Cerebellum (tissue), 4 donors: ENCODE measurements at places on chromosomes 12 and 14.

- DNase-seq: no peak
These were observed 93.4 kb downstream of the C12orf75 start for GRCh38 chr12:105423921-105424320.

GRCh38 chr12:74227846-74228545, 309.6 kb upstream of the ATXN7L3B start:
- DNase-seq: no peak

DNA sequence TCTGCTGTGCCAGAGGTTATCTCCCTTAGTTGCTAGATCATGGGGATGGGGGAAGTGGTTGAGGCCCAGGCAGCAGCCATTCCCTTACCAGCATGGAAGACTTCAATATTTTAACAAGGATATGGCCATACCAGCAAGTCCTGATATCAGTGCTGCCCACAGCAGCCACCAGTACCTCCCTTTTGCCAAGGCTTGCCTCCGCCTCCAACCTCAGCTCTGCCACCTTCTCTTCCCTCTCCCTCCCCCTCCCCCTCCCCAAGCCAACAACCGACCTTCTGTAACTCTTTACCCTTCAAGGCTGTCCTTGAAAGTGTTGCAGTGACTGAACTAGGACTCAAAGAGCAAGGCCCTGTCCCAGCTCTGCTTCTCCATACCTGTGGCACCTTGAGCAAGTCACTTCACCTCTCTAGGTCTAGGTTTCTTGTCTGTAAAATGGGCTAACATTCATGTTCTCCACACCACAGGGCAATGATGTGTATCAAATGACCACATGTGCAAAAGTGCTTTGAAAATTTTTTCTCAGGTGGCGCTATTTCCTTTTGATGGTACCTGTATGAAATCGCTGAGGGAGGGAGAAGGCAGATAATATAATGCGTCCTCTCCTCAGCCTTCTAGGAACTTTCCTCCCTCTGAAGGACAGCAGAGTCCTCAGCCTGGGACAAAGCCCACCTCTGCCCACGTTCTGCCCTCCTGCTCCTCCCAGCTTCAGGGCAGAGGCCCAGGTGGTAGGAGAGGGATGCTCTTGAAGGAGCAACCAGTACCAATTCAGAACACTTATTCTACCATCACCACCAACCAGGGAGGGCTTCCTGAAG, 14.7 kb downstream of the PLEKHG6 start:
- DNase-seq: no peak

DNA sequence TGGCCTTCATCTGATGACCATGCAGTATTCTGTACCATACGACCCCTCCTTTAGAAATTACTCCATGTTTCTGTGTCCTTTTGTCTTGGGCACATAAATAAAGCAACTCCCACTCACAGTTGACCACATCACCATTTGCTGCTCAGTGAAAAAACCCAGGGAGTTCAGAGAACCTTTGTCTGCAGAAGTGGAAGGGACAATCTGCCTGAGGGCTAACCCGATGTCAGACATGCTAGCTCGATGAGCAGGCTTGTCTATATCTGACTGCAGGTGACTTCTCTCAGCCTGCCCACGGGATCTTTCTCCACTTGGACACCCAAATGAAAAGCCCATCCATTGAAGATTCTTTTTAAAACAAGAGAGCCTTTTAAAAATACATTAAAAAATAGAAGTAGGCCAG, 45.7 kb upstream of the GRIP1 start:
- DNase-seq: no peak

DNA sequence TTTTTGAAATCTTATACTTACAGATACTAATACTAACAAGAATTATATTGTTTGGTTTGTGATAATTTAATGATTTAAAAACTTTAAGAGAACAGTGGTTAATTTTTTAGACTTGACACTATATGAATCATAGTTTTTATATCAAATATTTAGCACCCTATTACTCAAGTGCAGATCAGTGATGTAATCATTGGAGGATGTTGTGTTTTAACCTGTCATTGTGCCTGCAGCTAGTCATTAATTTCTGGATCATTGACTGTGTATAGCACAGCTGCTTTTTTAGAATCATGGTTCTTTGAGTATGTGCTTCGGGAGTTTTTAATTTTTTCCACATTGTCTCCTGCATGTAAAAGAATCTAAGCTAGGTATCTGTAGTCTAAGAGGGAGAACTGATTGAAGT, 17.3 kb downstream of the ARID4A start:
- no peak for DNase-seq

GRCh38 chr12:127636882-127637281, 630.1 kb upstream of the TMEM132C start:
- no peak for DNase-seq

- DNase-seq: no peak
These were observed 42.1 kb downstream of the CCDC85C start for GRCh38 chr14:99561864-99562263.

DNA sequence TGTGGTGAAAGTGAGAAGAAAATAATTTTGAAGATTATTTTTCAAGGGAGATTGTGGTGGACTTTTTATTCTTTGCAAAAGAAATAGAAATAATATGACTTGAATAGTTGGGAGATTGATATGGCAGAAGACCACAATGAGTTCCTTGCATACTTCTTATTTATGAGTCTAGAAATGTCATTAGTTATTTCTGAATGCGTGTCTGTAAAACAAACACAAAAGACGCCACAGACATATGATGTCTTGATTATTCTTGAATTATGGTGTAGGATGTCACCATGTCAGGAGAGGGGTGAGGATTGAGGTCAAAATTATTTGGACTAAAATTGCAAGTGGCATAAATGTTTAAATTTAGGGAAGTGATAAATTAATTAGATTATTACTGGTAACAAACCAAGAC, 440.7 kb upstream of the PDE3A start:
- no peak for DNase-seq

DNA sequence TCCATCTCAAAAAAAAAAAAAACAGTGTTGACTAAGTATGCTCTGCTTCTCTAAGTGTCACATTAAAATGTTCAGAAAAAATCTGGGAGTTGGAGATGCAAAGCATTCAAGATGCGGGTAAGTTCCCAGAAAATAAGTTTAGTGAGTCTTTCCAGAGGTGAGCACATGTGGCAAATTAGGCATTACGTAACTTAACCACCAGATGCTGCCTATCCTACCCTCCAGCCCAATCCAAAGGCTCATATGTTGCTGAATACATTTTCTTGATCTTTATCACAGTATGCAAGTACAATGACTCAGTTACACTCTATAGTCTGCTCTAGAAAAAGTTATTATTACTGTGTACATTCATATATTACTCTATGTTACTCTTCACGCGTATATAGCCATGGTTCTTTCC, 3.6 kb downstream of the SLC2A14 start:
- DNase-seq: no peak

DNA sequence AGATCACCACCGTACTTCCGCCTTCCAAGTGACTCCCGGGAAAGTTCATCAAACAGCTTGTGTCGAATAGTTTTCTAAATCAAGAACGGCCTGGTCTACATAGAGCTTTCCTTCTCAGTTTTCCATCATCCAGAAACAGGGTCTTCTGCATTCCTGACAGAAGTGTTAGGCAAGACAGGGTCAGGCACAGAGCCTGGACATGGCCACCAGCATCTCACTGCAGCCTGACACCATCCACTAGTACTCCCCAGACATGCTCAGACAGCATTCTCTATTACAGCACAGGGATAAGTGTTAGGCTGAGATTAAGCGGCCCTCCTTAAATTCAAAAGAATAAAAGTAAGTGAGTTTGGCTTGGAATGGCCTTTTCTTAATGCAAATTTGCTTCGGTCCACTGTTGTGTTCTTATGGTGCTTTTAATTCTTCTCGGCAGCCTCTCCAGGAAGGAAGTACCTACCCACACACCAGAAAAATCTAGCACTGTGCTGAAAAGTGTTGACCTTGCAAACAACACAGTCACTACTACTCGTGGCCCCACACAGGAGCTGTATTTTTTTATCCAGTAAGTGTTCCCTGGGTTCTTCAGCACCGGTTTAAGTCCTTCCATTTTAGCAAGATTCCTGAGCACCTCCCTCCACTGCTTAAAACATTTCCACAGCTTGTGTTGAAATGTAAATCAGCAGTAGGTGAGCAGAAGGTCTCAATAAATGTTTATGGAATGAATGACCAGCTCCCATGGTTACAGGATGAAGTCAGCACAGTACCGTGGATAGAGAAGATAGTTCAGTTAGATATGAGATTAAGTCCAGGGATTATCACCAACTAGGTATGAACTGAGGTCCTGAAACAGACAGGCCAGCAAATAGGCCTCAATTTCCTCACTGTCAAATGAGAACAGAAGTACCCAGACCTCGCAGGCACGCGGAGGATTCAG, 44.1 kb downstream of the SETD3 start:
- no peak for DNase-seq

- no peak for DNase-seq
These were observed 14.5 kb downstream of the RNASE3 start for GRCh38 chr14:20905676-20906075.

DNA sequence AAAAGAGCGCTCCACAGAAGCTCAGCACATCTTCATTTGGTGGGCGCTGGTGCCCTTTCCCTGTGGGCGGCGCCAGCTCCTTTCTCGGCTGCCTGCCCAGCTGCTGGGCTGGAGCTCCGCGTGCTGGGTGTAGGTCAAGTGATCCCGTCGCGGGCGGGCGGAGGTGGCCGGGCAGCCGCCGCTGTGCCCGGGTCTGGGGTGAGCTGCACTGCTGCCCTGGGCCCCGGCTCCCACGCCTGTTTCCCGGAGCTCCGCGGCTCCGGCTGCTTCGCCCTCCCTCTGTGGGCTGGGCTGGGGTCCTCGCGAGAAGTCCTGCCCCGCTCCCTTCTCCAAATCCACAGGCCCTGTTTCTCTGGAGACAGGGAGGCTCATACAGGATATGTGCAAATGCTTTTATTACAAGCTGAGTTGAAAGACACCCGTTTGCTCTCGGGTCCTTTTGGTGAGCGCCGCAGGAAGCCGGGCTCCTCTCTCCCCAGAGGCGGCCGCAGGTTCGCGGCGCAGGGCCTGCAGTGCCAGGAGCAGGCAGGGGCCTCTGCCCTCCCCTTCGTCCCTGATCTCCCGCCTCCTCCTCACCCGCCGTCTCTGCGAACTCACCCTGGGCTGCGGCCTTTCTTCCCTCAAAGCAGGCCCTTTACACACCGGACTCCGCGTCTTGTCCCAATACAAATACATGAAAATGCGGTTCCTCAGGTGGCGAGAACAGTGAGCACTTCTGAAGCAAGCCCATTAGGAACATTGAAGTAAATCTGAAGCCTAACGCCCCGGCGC, 67.8 kb upstream of the CAPRIN2 start:
- DNase-seq: peak; percentile 11

- DNase-seq: no peak
These were observed 103.5 kb downstream of the FGD4 start for GRCh38 chr12:32502693-32503502.

- no peak for DNase-seq
These were observed 4.3 kb downstream of the GPR132 start for GRCh38 chr14:105060751-105061427.

GRCh38 chr12:120292661-120293531, at the start of gene RNU4-1:
Gene RNU4-1, minus strand, starts transcription at chr12:120293237.
- peak; percentile 60 for DNase-seq

- DNase-seq: no peak
These were observed 704.3 kb upstream of the FLRT2 start for GRCh38 chr14:84825481-84826251.

- no peak for DNase-seq
These were observed 33.3 kb downstream of the TDG start for GRCh38 chr12:103998976-103999375.

GRCh38 chr12:111076611-111077451, 156.5 kb upstream of the MYL2 start:
- no peak for DNase-seq

GRCh38 chr14:104555430-104556255, 23.9 kb upstream of the C14orf180 start:
- DNase-seq: no peak

- DNase-seq: peak; percentile 94
These were observed 39.8 kb downstream of the ELK3 start for GRCh38 chr12:96233939-96234461.

GRCh38 chr12:64082116-64082515, 140.0 kb downstream of the KICS2 start:
- DNase-seq: no peak

DNA sequence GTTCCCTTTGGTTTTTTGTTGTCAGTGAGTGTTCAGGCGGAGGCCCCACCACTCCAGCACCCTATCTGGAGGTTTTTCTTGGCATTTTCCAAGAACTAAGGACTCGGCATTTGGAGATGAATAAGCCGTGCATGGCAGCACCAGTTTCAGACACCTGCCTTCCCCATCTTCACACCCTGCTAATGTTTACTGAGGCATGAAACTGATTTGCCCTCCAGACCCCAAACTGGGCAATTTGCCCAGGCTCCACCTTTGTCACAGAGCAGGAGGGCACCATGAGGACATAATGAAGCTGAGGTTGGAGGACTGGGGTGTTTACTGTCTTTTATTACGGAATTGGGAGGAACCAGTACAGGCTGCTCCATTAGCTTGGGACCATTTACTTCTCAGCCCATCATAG, 113.4 kb downstream of the LGMN start:
- DNase-seq: no peak
